ENCODE measurements at places on chromosomes 1 and 21.

- DNase-seq: no peak
These were observed 13.3 kb upstream of the FMOD start for GRCh38 chr1:203364094-203364801.

DNA sequence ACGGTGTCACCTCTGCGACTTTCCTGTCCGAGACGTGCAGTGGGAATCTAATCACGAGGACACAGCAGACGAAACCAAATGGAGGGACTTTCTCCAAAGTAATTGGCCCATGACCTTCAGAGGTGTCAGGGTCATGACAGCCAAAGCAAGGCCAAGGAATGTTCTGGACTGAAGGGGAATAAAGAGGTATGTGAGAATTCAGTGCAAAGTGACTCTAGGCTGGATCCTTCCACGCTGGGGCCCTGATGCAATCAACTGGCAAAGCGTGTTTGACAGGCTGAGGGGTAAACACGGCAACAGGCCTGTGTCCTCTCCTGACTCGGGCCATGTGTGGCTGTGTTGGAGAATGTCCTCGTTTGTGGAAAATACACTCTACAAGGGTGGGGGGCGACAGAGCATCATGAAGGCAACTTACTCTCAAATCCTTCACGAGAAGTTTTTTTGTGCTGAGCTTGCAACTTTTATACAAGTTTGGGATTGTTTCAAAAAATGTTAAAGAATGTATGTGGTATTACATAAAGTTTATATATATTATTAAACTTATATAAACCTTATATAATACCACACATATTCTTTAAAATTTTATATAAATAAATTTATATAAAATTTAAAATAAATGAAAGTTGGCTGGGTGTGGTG lies 1.7 kb downstream of the CFAP74 start:
- DNase-seq: no peak

DNA sequence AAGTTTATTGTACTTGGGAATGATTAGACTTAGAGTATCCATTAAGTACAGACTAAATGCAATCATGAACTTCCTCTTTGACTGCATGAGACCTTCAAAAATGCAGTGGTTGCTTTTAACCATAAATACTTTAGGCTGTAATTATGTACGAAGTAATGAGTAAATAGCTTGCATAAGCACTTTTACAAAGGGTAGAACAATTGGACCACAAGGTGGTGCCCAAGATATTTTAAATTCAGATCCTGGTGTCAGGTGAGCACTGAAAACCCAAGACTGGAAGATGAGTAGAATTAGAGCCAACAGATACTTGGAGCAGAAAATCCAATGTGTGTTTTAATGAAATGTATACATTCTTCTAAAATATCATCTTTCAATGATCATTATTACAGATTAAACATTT lies 43.4 kb upstream of the RHOU start:
- DNase-seq: peak; percentile 44

DNA sequence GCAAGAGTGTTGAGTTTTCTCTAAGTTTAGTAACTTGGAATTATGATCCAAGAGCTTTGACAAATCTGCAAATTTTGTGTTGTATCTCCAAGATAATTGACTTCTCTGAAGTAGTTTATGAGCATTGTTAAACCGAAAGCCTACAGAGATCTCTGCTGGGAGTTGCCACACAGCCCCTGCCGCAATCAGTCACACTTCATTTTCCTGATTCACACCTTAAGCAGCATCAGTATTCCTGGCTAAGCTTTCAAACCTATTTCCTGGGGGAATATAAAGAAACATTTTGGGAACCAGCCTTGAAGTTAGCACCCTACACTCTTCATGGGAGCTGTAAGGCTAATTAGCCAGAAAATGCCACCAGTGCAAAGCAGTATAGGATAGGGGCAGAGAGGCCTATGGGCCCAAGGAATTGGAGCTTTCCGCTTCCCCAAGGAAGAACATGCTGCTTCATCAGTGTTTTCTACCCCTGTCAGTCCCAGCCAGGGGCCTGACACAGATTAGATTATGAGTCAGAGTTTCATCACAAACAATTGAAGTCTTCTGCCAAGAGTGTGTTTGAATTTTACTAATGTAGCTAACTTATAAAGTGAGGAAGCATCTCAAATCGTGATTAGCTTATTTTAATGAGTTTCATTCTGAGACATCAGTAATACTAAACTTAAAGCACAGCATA lies 23.2 kb upstream of the CACYBP start:
- DNase-seq: peak; percentile 39

DNA sequence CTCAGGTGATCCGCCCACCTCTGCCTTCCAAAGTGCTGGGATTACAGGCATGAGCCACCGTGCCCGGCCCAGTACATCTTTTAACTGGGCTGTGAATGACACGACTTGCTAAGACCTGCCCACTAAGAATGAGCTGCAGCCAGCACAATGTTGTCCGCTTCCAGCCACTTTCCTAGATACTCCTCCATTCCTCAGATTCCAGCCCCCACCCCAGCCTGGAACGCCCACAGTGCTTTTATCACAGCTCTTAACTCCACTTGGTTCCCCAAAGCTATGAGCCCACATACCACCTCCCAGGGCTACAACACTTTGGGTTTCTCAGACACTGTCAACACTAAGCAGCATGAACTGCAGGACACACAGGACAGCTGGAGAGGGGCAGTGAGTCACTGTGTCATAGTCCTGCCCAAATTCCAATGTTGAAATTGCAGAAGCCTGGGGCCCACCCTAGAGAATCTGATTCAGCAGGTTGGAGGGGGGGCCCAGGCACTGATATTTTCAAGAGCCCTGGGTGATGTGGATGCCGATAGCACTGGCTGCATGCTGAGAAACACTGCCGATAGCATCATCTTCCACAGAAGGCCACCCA lies 58.0 kb downstream of the ACBD3 start:
- DNase-seq: peak; percentile 68

DNA sequence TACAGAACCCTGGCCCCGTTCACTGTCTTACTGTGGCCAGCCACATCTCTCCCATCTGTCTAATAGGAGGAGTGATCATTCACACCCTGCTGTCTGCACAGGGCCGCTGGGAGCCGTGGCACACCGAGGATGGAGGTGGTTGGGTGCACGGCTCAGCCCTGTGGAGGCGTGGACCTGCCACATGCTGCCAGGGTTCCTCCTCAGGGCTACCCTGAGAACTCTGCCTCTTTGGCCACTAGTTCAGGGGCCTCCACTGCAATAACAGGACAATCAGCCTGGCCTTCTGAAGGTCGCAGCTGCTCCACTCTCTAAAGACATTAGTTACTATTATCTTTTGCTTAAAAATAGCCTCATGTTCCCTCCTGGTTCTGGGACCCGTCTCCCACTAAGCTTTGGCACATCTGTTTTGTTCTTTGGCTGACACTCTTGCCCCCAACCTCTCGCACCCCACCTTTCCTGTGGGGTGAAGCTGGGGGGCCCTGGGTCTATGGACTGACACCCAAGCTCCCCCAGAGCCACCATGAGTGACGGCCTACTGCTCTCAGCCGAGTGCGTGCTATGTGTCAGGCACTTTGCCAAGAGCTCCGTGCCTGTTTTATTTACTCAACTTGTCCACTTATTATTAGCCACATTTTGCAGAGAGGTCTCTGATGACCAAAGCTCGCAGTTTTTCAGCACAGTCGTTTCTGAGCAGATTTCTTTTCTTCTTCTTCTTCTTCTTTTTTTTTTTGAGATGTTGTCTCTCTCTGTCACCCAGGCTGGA lies 66.3 kb downstream of the ARHGEF10L start:
- DNase-seq: peak; percentile 42

DNA sequence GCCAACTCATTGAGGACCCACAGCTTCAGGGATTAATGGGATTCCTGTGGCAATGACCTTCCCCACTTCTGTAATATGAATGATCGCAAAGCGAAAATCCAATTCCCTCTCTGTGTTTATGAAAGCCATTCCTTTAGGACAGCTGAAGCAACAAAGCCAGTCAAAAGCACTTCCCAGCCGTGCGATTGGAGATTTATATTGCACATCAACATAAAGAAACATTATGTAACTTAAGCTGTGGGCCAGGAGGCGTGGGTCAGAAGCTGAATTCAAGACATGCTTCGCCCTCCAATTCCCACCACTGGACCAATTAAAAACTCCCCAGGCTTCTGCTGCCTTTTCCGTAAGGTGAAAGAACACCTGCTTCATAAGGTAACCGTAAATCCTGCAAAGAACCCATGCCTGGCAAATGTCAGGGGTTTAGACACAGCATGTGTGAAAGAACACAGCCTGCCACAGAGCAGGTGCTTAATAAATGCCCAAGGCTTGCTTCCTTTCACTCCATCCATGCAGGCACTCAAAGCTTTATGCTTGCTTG lies 138.9 kb upstream of the SOD1 start:
- DNase-seq: peak; percentile 86

GRCh38 chr1:224828691-224829090 lies 100.8 kb upstream of the DNAH14 start:
- peak; percentile 34 for DNase-seq

DNA sequence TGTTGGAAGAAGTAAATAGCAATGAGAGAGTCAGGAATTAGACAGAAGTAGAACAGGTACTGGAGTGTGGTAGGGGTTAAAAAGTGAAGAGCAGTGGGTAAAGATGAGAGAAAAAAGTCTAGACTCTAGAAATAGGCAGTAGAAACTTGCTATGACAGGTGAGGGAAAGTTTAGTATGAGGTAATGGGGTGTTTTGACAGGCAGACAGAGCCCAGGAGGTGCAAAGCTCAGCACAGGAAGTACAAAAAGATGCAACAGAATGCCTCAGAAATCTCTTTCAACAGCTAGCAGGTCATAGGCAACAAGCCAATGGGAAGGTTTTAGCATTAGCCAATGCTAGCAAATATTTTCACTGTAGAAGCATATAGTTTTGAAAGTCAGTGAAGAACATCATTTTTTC lies 319.1 kb upstream of the SGIP1 start:
- no peak for DNase-seq

DNA sequence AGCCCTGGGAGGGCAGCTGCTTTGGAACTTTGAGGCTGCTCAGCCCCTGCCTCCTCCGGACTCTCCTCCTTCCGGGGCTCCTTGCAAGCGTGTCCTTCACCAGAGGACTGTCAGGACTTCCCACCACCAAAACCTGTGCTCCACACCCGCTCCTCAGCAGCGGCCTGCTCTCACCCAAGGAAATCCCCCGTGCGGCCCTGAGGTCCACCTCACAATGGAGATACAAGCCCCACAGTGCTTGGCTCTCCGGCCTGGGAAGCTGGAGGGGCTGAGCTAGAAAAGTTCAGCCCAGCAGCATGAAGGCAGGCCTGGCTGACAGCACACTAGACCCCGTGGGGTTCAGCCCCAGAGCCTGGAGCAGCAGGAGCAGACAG lies 33.6 kb downstream of the PGBD5 start:
- DNase-seq: no peak
